ENCODE measurements at places on chromosomes 2 and 18. TPM values are rescaled to one million over a fixed set of nuclear protein-coding genes. Genes with fewer than 3 reads are reported as not detected.

RTP5 gene
- not detected for total RNA-seq

TXNDC2 gene
- total RNA-seq: not detected

SERPINB12 gene
- not detected for total RNA-seq

CCDC85A gene
- not detected for total RNA-seq

EVX2 gene
- not detected for total RNA-seq

CHRNG gene
- total RNA-seq: not detected

NAT8 gene
- not detected for total RNA-seq

DNA sequence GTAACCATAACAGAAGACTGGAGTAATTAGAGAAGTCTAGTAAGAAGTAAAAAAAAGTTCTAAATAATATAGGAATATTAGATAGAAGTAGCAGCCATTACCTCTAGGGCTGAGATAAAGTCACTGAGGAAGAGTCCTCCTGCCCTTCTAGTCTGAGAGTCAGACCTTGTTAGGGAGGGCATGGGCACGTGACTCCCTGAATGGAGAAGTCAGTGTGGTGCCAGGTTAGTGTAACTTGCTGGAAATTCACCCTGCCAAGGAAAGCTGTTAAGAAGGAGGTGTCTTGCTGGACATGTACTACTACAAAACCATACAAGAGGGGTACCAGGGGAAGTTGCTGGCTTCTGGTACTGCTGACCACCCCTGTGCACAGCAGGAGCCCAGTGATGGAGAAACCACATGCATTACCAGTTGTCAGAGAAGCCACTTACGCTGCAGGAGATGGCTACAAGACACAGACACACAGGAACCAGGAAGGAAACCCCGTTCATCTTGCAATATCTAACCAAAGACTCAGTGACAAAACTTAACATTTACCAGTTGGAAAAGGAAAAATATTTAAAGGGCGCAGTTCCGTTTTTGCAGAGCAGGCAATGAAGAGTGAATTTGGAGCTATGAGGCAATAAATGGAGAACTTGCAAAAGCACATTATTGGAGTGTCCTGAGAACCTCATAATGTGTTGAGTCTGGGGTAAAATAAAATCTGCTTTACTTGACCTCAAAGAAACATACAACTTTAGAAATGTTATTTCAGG is 77.2 kb upstream of the TLK1 start:
- no peaks in the 10 kb centered on the region for H3K36me3 ChIP-seq
- ATAC-seq: no peak

DNA sequence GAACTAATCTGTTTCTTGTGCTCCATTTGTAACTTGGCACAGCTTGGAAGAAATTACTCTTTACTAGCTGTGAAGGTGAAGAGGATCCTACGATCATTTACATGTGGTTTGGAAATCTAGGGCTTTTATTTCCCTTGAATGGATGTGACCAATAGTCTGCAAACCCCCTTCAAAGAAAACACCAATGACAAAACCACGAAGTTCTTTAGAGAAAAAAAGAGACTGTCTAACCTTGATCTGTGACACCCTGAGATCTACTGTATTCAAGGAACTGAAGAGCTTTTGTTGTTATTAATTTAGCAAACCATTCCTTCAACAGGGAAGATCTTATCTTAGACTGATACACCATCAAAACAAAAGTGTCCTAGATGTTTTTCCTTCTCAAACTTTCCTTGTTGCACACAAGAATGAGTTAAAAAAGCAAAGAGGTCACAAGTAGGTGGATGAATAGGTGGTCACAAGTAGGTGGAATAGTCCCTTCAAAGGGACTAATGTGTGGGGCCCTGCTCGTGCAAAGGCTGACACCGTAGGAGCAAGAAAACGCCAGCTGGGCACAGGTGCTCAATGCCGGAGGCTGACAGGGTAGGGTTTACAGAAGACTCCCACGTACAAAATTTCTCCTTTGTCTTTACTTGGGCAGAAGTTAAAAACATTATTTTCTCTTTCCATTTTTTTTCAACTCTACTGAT is 95.6 kb upstream of the ITGB6 start:
- H3K4me1 ChIP-seq: peaks cover 67% of the 10 kb centered on the region
- ATAC-seq: peak; percentile 20
- peak overlapping the region; percentile 51 for H3K27ac ChIP-seq

DNA sequence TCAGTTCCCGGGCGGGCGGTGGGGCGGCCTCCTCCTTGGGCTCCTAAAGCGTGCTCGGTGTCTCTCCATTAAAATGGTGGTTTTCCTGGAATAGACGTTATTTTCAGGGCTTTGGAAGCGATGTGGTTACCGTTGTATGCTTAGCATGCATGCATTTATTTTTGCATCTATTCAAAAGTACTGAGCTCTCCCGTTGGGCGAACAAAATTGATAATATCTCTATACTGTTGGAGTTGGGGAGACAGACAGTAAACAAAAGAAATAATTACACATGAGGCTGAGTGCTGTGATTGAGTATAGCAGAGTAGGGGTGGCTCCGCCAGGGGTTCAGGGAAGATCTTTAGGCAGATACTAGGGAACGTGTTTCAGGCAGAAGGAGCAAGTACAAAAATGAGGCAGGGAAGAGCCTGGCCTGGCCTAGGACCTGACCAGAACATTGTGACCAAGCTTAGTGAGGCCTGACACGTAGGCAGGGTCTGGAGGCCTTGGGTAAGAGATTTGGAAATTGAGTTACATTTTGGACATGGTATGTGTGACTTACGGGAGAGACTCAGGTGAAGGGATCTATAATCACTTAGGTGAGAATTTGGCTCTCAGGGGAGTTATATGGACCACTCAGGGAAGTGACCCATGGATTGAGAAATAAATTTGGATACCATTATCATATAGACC is 674 bp downstream of the NCAPH start:
- H3K27me3 ChIP-seq: no peaks in the 10 kb centered on the region
- peaks cover 47% of the 10 kb centered on the region for H3K4me1 ChIP-seq
- H3K27ac ChIP-seq: peak overlapping the region; percentile 94
- peak overlapping the region; percentile 97 for H3K4me3 ChIP-seq
- peaks cover 31% of the 10 kb centered on the region for H3K36me3 ChIP-seq
- ATAC-seq: no peak

DNA sequence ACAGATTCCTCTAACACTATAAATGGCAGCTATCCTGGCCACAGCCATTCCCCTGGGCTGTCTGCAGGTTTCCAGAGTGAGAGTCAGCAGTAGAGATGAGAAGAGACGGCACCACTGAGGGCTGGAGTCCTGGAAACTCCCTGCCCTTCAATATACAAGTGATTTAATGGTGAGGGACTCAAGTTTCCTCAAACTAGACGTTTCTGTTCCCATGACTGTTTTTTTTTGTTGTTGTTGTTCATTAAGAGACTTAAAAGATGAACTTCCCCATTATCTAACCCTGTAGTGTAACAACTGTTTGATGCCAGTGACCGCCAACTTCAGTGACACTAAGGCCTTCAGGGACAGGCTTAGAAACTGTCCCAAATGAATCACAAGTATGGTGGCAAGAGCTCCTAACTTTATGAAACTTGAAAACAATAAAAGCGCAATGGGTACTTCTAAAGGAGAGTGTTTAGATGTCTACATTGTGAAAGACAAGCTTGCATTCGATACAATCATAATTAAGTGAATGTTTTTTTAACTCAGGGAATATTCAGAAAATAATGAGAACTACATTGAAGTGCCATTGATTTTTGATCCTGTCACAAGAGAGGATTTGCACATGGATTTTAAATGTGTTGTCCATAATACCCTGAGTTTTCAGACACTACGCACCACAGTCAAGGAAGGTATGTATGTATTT is 34.0 kb downstream of the IL1R2 start:
- peak overlapping the region; percentile 57 for H3K4me3 ChIP-seq
- H3K36me3 ChIP-seq: peaks cover 90% of the 10 kb centered on the region
- H3K4me1 ChIP-seq: peaks cover 51% of the 10 kb centered on the region

DNA sequence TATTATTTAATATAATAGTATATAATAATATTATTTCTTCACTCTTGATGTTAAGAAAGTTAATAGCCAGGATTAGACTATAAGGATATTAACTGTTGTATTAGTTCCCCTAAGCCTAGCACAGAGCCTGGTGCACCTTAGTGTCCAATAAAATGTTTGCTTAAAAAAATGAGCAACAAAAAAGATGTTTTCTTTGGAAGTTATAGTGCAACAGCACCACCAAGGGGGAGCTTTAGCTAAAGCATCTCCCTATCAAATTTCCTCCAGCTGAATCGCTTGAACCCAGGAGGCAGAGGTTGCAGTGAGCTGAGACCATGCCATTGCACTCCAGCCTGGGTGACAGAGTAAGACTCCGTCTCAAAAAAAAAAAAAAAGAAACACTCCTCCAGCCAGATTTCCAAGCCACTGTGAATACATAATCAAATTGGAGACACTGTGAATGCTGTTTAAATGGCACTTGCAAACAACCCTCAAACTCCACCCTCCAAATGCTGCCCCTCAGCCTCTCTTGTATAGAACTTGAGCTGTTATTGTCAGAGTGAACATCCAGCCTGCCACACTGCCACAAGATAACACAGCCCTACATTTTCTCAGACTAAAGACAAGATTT is 221.9 kb downstream of the DYM start:
- H3K4me3 ChIP-seq: no peak overlapping the region
- peaks cover 19% of the 10 kb centered on the region for H3K36me3 ChIP-seq
- no peak for ATAC-seq
- no peaks in the 10 kb centered on the region for H3K4me1 ChIP-seq
- H3K27me3 ChIP-seq: no peaks in the 10 kb centered on the region

DNA sequence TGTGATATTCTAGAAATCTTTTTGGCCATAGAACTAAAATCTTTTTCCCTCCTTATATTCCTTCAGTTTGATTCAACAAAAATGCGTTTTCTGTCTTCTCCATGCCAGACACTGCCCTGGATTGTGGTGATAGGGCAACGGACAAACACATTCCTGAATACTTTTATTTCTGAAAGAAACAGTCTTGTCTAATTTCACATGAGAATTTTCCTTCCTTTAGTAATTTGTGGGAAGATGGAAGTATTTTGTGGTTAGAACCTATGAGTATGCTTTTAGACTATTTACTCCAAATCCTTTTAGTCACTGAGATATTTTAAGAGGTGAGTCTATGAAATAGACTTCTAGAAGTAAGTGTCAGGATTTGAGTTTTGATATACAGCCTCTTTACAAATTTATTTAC is 49.6 kb downstream of the COL5A2 start:
- no peak overlapping the region for H3K27ac ChIP-seq
- ATAC-seq: no peak
- H3K27me3 ChIP-seq: peaks cover 6% of the 10 kb centered on the region
- H3K36me3 ChIP-seq: no peaks in the 10 kb centered on the region
- H3K4me1 ChIP-seq: no peaks in the 10 kb centered on the region

GRCh38 chr2:181022652-181023051 is 42.2 kb downstream of the UBE2E3 start:
- H3K27me3 ChIP-seq: no peaks in the 10 kb centered on the region
- no peak overlapping the region for H3K4me3 ChIP-seq
- H3K4me1 ChIP-seq: peaks cover 8% of the 10 kb centered on the region
- ATAC-seq: no peak
- H3K36me3 ChIP-seq: no peaks in the 10 kb centered on the region
- no peak overlapping the region for H3K27ac ChIP-seq

GRCh38 chr2:70746094-70746974 is 21.7 kb downstream of the ADD2 start:
- H3K27me3 ChIP-seq: peaks cover 13% of the 10 kb centered on the region
- H3K36me3 ChIP-seq: no peaks in the 10 kb centered on the region
- no peak overlapping the region for H3K27ac ChIP-seq
- no peaks in the 10 kb centered on the region for H3K4me1 ChIP-seq
- ATAC-seq: no peak

GRCh38 chr2:41610501-41611190 is 437.2 kb upstream of the PKDCC start:
- H3K4me3 ChIP-seq: no peak overlapping the region
- H3K27me3 ChIP-seq: peaks cover 7% of the 10 kb centered on the region
- H3K36me3 ChIP-seq: no peaks in the 10 kb centered on the region
- no peak for ATAC-seq

GRCh38 chr2:140295767-140296166 is 1515.6 kb upstream of the NXPH2 start:
- no peaks in the 10 kb centered on the region for H3K4me1 ChIP-seq
- ATAC-seq: no peak
- H3K36me3 ChIP-seq: no peaks in the 10 kb centered on the region
- no peaks in the 10 kb centered on the region for H3K27me3 ChIP-seq
- no peak overlapping the region for H3K27ac ChIP-seq
- no peak overlapping the region for H3K4me3 ChIP-seq

DNA sequence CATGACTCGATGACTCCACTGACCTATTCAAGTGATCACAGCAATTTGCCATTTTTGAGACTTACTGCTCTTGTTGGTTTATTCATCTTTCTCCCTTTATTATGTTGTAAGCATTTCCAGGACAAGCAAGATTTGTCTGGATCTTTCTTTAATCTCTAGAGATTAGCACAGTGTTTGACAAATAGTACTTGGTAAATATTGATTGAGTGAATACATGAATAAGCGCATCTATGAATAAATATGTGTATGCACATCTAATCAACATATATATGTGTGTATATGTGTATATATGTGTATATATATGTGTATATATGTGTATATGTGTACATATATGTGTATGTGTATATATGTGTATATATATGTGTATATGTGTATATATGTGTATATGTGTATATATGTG is 7.3 kb downstream of the TMX3 start:
- peaks cover 98% of the 10 kb centered on the region for H3K36me3 ChIP-seq
- H3K27ac ChIP-seq: no peak overlapping the region
- H3K4me1 ChIP-seq: peaks cover 14% of the 10 kb centered on the region

DNA sequence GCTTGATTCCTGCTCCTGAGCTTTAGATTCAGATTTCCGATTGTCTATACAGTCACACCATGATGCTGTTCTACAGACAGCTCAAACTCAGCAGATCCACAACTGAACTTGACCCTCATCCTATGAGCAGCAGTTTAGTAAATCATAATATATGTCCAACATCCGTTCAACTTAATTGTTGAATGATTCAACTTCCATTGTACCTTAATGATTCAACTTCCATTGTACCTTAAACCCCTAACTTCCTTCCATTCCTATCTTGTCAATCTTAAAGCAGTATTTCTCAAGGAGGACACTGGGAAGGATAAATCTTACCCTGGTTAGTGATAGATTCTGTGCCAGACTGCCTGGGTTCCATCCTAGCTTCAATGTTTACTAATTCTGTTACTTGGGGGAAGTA is 60.1 kb downstream of the PIGN start:
- peaks cover 4% of the 10 kb centered on the region for H3K36me3 ChIP-seq
- H3K4me3 ChIP-seq: no peak overlapping the region
- H3K27ac ChIP-seq: no peak overlapping the region
- no peaks in the 10 kb centered on the region for H3K4me1 ChIP-seq

DNA sequence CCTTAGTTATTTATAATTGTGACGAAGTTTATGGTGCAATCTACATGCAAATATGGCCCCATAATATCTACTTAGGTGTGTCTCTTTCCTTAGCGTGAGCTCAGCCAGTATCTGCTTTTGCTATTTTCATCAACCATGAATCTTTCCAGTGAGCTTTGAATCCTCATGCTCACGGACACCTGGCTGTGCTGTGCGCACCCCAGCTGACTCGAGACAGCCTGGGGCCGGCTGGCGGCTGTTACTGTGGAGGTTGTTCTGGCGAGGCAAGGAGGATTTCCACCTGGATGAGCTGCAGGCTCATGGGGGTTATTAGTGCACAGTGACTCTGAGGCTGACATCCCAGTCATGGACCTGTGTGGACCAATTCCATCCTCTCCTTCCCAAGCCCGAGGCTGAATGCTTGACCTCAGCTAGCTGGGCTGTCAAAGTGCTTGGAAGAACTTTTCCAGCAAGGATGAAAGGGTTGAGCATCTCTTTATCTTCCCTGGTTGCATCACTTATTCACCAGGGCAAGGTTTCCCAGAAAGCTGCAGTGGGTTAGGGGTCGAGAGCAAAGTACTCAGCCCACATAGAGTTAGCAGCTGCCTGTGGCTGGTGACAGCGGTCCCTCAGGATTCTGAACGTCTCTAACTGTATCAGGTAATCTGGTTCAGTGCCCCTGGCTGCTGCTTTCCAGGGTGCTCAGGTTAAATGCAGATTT is 141.7 kb downstream of the ARL4C start:
- peaks cover 5% of the 10 kb centered on the region for H3K4me1 ChIP-seq
- H3K36me3 ChIP-seq: no peaks in the 10 kb centered on the region
- no peaks in the 10 kb centered on the region for H3K27me3 ChIP-seq
